SK-N-SH (cell line): ENCODE measurements at places on chromosomes 13 and 19.

DNA sequence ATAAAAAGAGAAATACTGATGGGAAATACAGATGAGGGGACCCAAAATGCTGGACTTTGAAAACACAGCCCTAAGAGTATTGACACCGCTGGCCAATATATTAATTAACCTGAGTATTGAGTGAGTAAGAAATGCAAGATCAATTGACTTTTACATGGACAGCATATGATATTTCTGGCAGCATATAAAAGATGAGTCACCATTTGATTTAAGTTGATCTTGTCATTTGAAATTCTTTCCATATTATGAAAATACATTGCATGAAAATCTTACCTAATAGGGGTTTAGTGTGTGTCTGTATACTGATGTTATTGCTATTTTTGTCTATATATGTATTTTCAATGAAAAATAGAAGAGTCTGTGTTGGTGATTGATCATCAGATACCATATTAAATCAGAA, 619.6 kb downstream of the KCTD12 start:
- H3K36me3 ChIP-seq: no peaks in the 10 kb centered on the region
- no peak overlapping the region for H3K4me3 ChIP-seq
- no peak overlapping the region for H3K27ac ChIP-seq
- H3K4me1 ChIP-seq: no peaks in the 10 kb centered on the region

DNA sequence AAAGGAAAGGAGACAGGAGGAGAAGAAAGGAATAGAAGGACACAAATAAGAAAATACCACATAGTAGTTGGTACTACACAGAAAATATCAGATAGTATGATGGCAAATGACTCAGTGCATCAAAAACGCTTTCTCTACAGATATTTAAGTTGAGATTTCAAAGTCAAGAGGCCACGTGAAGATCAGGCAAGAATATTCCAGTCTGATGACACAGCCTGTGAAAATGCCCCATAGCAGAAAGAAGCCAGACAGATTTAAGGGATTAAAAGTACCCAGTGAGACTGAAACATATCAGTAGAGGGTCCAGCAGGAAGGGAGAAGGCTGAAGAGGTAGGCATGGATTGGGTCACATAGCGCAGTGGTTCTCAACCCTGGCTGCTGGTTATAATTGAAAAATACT, 113.7 kb downstream of the VWA8 start:
- no peaks in the 10 kb centered on the region for H3K36me3 ChIP-seq
- no peaks in the 10 kb centered on the region for H3K27me3 ChIP-seq
- no peak for DNase-seq

- H3K27me3 ChIP-seq: no peaks in the 10 kb centered on the region
- peaks cover 20% of the 10 kb centered on the region for H3K36me3 ChIP-seq
- no peak overlapping the region for H3K27ac ChIP-seq
- no peak for DNase-seq
These were observed 8.6 kb downstream of the EPN1 start for GRCh38 chr19:55683449-55684261.

- no peaks in the 10 kb centered on the region for H3K36me3 ChIP-seq
- H3K4me3 ChIP-seq: no peak overlapping the region
- H3K27ac ChIP-seq: no peak overlapping the region; the same call in 1 of the 2 replicates
- DNase-seq: no peak
These were observed 61.4 kb downstream of the MICU2 start for GRCh38 chr13:21542563-21542962.

DNA sequence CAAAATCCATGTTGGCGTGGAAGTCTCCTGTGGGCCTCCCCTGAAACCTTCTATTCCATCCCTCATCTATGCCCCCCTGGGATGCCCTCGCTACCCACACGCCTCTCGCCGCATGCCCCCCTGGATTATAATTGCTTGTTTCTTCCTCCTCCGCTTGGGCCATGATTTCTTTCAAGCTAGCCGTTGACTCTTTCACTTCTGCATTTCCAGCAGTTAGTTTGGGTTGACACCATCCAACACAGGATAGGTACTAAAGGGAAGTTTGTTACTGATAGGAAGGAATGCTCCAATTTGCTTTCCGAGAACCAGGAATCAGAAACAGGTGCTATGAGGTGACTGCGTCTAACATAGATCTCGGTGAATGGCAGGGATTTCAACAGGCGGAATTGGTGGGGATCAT, 7.7 kb upstream of the SLC25A15 start:
- DNase-seq: no peak
- no peaks in the 10 kb centered on the region for H3K27me3 ChIP-seq
- H3K36me3 ChIP-seq: no peaks in the 10 kb centered on the region
- H3K4me1 ChIP-seq: 0 out of 2 replicates have a peak, but pooled peaks cover 6% of the 10 kb centered on the region
- no peak overlapping the region for H3K27ac ChIP-seq

GRCh38 chr19:57305056-57305455, 15.2 kb upstream of the ZNF543 start:
- H3K36me3 ChIP-seq: peaks cover 36% of the 10 kb centered on the region
- H3K27ac ChIP-seq: no peak overlapping the region
- no peaks in the 10 kb centered on the region; the same call in 1 of the 2 replicates for H3K4me1 ChIP-seq
- H3K4me3 ChIP-seq: no peak overlapping the region
- H3K27me3 ChIP-seq: no peaks in the 10 kb centered on the region
- no peak for DNase-seq

DNA sequence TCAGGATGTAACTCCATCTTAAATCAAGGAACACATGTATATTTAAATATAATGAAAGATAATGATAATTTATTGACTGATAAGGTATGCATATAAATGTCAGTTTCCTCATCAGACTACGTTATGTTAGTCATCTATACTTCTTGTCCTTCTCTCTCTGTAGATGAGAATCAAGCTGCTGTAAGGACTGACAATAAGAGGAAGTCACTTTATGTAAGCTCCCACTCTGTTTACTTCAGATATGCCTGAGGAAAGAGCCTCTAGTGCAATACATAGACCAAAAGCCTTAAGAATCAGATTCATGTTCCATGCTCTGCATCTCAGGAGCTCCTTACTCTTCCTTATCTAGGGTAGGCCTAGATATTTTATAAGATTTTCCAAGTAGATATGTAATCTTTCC, 9.6 kb upstream of the SLITRK6 start:
- no peak for DNase-seq
- no peaks in the 10 kb centered on the region for H3K36me3 ChIP-seq

DNA sequence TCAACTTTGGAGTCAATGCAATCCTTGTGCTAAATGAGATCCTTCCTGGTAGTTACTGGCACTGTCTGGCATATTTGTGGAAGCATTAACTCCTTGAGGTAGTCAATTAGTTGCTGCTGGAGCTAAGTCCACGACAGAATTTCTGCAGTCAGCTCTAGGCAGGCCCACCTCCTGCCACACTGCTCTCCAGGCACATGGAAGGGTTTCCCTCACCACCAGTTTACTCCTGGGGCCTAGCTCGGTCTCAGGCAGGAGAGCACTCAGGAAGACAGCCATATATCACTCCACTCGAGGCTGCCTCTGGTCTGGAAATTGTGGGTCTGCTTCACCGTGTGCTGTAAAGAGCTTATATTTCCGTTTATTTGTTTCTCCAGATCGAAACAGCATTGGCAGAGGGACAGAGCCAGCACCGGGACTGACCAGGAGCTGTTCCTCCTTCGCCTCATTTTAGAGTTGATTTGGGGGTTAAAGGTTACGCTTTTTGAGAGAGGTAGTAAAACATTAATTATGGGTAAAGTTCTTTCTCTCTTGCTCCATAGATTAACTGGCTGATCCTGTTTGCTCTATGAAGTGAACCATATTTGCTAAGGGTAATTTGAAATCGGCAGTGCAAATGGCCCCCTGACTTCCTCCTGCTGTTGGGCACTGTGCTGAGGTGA, 20.6 kb upstream of the GTF3A start:
- peaks cover 53% of the 10 kb centered on the region; the same call in 1 of the 2 replicates for H3K27me3 ChIP-seq
- H3K4me1 ChIP-seq: no peaks in the 10 kb centered on the region
- H3K36me3 ChIP-seq: no peaks in the 10 kb centered on the region
- no peak overlapping the region for H3K27ac ChIP-seq
- no peak overlapping the region for H3K4me3 ChIP-seq

DNA sequence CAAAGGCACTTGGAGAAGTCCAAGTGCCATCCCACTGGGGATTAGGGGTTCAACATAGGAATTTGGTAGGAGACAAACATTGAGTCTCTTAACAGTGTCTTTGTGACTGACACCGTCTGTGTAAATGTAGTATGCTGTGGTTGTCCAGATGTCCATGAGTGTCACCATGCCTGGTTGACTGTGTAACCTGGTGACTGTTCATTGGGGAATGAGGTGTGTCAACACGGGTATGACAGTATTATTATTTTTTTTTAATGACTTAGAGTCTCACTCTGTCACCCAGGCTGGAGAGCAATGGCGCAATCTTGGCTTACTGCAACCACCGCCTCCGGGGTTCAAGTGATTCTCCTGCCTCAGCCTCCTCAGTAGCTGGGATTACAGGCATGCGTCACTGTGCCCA, 16.2 kb downstream of the PKN1 start:
- no peak overlapping the region for H3K27ac ChIP-seq
- H3K27me3 ChIP-seq: no peaks in the 10 kb centered on the region
- no peak overlapping the region for H3K4me3 ChIP-seq
- H3K36me3 ChIP-seq: peaks cover 37% of the 10 kb centered on the region
- DNase-seq: no peak

- no peak for DNase-seq
- H3K4me3 ChIP-seq: no peak overlapping the region
- no peaks in the 10 kb centered on the region for H3K27me3 ChIP-seq
- H3K27ac ChIP-seq: no peak overlapping the region
- no peaks in the 10 kb centered on the region for H3K4me1 ChIP-seq
These were observed 84.7 kb downstream of the KL start for GRCh38 chr13:33100886-33101285.

GRCh38 chr13:50451609-50452008, 391.9 kb downstream of the DLEU7 start:
- H3K36me3 ChIP-seq: no peaks in the 10 kb centered on the region
- H3K27me3 ChIP-seq: no peaks in the 10 kb centered on the region
- no peak overlapping the region for H3K4me3 ChIP-seq
- no peak for DNase-seq
- H3K4me1 ChIP-seq: no peaks in the 10 kb centered on the region
- no peak overlapping the region for H3K27ac ChIP-seq

DNA sequence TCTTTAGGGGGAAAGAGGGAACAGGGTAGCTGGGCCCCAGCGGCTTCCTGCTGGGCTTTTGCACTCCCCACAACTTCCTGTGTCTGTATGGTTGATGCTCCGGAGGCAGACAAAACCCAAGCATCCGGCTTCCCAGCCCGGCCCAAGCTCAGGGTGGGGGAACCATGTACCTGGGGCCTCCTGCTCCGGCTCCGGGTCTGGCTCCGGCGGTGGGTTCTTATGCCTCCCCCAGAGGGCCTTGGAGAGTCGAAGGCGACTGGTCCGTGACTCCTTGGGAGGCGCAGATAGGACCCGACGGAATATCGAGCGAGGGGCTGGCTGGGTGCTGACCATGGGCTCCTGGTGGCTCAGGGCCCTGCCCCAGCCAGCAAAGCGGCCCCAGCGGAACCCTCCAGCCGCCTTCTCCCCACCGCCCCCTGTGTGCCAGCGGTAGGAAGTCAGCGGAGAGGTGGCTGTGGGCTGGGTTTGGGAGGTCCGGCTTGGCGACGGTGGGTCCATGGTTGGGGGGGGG, 428 bp downstream of the RASAL3 start:
- H3K36me3 ChIP-seq: no peaks in the 10 kb centered on the region
- peaks cover 30% of the 10 kb centered on the region for H3K27me3 ChIP-seq
- no peak overlapping the region for H3K4me3 ChIP-seq
- no peak for DNase-seq

GRCh38 chr13:63161219-63161618, 1745.6 kb upstream of the PCDH20 start:
- no peak overlapping the region for H3K4me3 ChIP-seq
- H3K27me3 ChIP-seq: no peaks in the 10 kb centered on the region
- H3K27ac ChIP-seq: peak overlapping the region; percentile 1; the same call in 1 of the 2 replicates
- H3K4me1 ChIP-seq: no peaks in the 10 kb centered on the region
- H3K36me3 ChIP-seq: no peaks in the 10 kb centered on the region
- no peak for DNase-seq

GRCh38 chr19:23992348-23992747, 77.7 kb downstream of the ZNF726 start:
- H3K4me1 ChIP-seq: no peaks in the 10 kb centered on the region
- H3K4me3 ChIP-seq: no peak overlapping the region
- no peaks in the 10 kb centered on the region for H3K27me3 ChIP-seq
- H3K36me3 ChIP-seq: no peaks in the 10 kb centered on the region

DNA sequence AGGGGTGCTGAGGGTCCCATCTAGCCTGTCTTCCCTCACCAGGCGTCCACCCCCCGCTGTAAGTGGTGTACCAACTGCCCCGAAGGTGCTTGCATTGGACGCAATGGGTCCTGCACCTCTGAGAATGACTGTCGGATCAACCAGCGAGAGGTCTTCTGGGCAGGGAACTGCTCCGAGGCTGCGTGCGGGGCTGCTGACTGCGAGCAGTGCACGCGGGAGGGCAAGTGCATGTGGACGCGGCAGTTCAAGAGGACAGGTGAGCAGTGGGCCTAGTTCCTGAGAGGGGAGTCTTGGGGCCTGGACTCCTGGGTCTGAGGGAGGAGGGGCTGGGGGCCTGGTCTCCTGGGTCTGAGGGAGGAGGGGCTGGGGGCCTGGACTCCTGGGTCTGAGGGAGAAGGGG, 27.8 kb downstream of the CNFN start:
- no peak for DNase-seq
- no peak overlapping the region for H3K4me3 ChIP-seq
- H3K4me1 ChIP-seq: no peaks in the 10 kb centered on the region; the same call in 1 of the 2 replicates
- no peak overlapping the region for H3K27ac ChIP-seq

- no peak overlapping the region for H3K27ac ChIP-seq
- DNase-seq: no peak
- no peak overlapping the region for H3K4me3 ChIP-seq
- H3K27me3 ChIP-seq: no peaks in the 10 kb centered on the region
- H3K36me3 ChIP-seq: no peaks in the 10 kb centered on the region
- H3K4me1 ChIP-seq: no peaks in the 10 kb centered on the region
These were observed 205.4 kb downstream of the SHISA2 start for GRCh38 chr13:25846222-25846984.

- H3K4me3 ChIP-seq: no peak overlapping the region
- peak; percentile 70 for DNase-seq
These were observed 40.8 kb upstream of the ISYNA1 start for GRCh38 chr19:18478545-18479311.

DNA sequence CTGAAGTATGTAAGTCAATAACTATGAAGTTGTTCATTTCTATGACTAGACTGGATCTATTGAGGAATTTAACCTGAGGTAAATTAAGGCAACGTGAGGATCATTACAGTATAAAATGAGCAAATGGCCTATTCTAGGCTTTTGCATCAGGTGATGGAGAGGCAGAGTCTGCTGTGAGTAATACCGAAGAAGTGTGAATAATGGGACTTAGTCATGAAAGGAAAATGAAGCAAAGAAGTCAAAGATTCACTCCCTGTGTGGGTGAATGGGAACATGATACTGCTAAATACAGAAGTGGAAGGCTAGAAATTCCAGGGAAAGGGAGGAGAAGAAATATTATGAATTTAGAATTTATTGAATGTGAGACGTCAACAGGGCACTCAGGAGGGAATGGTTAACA, 774.1 kb downstream of the LIG4 start:
- H3K27me3 ChIP-seq: no peaks in the 10 kb centered on the region
- no peak for DNase-seq
- no peaks in the 10 kb centered on the region; the same call in 1 of the 2 replicates for H3K4me1 ChIP-seq

GRCh38 chr19:19426799-19427198, 21.3 kb downstream of the GATAD2A start:
- DNase-seq: no peak
- H3K4me1 ChIP-seq: no peaks in the 10 kb centered on the region
- H3K27ac ChIP-seq: no peak overlapping the region
- H3K36me3 ChIP-seq: no peaks in the 10 kb centered on the region
